Heart left ventricle (tissue), 16 donors: ENCODE measurements at places on chromosomes 1 and 21.

DNA sequence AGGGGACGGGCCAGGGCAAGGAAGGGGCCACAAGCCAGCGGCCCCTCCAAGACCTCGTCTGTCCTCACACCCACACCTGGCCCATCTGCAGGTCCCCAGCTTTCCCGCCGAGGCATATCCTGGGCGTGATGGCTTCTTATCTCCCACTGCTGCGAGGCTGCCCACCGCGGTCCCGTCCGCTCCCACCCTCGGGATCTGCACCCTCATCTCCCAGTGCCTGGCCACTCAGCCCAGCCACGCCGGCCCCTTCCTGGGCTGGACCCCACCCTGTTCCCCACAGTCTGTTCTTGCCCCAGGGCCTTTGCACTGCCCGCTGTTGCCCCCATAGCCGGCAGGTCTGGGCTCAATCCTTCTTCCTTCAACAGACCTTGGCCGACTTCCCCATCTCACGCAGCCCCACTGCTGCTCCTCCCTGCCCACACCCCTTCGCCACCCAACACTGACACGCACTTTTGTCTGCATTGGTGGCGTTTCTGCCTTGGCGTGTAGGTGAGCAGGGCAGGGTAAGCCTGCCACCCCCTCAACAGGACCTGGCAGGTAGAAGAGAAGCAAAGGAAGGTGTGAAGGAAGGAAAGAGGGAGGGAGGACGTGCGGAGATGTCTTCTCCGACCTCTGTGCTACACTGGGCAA is 4.4 kb upstream of the TTC34 start:
- DNase-seq, result no peak

DNA sequence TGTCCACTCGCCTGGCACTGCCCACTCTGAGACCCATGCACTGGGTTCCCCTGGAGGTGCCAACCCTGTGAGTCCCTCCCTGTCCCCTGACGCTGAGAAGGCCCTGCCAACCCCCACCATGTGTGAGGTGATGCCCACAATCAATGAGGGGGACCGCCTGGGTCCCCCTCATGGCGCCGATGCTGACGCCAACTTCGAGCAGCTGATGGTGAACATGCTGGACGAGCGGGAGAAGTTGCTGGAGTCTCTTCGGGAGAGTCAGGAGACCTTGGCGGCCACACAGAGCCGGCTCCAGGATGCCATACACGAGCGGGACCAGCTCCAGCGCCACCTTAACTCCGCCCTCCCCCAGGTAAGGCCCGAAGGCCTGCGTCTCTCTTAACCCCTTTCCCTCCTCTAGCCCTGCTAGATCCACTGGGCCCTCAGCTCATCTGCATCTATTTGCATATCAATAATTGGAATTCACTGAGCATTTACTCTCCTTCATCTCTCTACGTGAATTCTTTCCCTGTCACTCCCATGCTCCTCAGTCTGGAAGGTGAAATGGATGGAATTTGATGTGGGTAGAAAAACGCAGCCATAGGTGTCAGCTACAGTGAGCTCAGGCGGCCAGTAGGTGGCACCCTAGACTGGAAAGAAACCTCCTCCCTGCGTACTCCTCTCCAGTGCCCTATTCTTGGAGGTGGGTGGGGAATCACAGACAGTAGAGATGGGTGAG is 12.8 kb downstream of the PPFIA4 start:
- DNase-seq, result peak; percentile 80

- DNase-seq, result no peak
Measured at GRCh38 chr1:68294367-68295066, 62.2 kb upstream of the WLS start.

DNA sequence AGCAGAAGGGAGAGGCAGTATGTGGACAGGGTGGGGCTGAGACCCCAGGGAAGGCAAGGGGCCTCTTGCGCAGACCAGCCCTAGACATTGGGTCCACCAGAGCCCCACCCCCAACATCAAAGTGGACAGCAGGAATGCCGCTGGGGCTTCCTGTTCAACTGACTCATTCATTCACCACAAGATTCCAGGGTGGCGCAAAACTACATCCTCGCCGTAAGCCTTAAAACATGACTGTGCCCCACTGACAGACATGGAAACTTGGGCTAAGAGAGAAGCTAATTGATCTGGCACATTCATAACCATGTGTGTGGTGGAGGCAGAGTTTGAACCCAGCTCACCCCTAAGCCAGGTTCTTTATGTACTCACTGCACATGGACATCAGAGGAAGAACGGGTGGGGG is 14.0 kb downstream of the COL16A1 start:
- DNase-seq, result no peak

GRCh38 chr1:41662765-41663437 is 178.4 kb upstream of the EDN2 start:
- DNase-seq, result peak; percentile 41

GRCh38 chr21:38765056-38765455 is 40.7 kb upstream of the ETS2 start:
- DNase-seq, result no peak

DNA sequence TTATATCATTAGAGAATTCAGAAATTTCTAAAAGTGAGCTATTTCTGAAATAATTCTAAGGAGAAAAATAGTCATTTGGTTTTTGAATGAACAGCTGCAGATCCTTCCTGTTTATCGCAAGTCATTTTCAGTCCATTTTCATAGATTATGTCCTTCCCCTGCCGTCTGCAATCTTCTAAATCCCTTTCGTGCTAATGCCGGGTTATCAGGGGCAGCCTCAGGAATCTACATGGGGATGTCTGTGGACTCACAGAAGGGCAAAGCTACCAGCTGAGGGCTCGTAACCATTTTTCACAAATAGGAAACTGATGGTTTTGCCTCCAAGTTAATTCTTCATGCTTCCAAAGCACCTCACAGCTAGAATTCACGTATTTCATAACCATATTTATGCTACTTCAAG is 23.0 kb downstream of the RCAN3 start:
- DNase-seq, result no peak

DNA sequence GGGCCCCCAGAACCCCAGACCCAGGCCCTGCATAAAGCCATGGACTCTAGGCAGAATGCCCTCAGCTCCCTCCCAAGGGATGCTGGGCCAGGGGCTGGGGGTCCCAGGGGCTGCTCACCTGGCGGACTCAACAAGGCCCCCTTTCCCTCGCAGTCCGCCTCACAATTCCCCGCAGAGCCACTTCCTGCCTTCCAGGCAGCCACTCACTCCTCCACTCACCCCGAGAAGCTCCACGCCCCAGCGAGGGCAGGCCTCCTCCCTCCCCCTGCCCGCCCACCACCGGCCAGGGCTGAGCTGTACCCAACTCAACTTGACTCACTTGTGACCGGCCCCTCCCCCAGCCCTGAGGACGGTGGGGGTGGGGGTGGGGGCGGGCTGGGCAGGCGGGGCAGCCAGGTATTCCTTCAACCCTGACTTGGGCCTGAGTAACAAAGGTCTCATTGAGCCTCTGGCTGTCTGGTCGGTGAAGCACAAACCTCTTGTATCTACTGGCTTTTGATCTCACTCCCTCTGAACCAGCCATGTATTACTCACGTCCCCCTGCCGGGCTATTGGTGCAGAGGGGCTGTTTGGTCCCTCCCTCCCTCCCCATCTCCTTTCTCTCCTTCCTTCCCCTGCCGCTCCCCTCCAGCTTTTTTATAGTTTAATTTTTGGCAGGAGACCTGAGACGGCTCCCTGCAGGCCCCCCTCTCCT is 5.9 kb downstream of the BLACAT1 start:
- DNase-seq, result no peak

DNA sequence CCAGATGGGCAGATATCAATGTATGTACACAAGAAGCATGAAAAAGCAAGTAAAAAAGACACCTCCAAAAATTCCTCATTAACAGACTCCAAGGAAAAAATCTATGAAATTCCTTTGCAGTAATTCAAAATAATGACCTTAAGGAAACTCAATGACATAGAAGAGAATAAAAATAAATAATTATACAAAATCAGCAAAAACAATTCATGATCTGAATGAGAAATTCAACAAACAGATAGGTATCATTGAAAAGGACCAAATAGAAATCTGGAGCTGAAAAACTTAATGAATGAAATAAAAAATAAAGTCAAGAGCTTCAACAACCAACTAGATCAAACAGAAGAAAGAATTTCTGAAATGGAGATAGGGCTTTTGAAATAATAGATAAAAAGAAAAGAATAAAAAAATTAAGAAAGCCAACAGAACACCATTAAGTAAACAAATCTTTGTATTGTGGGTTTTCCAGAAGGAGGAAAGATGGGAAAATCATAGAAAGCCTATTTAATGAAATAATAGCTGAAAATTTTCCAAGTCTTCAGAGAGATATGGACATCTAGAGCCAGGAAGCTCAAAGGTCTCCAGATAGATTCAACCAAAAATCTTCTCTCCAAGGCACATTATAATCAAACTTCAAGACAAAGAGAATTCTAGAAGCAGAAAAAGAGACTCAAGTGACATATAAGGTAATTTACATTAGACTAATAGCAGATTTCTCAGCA is 52.0 kb upstream of the KCNK1 start:
- no peak for DNase-seq

DNA sequence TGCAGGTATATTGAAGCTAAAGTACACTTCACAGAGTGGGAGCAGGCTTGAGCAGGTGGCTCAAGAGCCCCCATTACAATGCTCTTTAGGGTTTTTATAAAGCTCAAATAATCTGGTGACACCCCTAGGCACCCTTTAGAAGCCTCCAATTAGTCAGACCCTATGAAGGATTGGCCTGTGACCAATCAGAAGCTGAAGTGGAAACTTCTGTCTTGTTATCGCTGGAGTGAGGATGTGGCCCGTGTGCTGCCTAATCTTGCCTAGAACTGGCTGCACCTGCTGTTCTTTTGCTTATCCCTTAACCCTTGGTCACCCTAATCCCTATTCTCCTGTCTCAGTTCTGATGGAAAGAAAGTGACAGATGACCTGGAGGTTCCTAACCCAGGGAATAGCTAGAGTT is 70.8 kb upstream of the ABCG1 start:
- no peak for DNase-seq

- no peak for DNase-seq
Measured at GRCh38 chr1:25095635-25096200, 136.6 kb downstream of the SYF2 start.

- no peak for DNase-seq
Measured at GRCh38 chr1:175820456-175821025, 77.1 kb upstream of the TNR start.

DNA sequence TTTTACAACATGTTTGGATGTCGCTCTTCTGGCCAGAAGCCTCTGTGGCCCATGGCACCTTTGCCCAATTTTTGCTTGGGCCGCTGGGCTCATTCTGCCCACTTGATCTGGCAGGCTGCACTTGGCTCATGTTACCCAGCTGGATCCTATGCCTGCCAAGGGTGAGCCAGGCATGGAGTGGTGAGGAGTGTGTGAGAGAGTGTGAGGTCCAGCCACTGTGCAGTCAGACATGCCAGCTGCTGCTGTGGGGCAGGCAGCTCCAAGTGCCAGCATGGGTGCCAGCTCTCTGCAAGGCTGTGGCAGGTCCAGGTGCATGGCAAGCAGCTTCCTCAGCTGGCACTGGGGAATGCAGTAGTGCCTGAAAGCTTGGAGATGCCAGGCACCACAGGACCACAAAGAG is 71.0 kb downstream of the EBNA1BP2 start:
- DNase-seq, result no peak

GRCh38 chr1:225999912-226000337 is 782 bp upstream of the SDE2 start:
- no peak for DNase-seq

GRCh38 chr1:216814576-216815259 is 91.5 kb upstream of the ESRRG start:
- DNase-seq, result no peak

DNA sequence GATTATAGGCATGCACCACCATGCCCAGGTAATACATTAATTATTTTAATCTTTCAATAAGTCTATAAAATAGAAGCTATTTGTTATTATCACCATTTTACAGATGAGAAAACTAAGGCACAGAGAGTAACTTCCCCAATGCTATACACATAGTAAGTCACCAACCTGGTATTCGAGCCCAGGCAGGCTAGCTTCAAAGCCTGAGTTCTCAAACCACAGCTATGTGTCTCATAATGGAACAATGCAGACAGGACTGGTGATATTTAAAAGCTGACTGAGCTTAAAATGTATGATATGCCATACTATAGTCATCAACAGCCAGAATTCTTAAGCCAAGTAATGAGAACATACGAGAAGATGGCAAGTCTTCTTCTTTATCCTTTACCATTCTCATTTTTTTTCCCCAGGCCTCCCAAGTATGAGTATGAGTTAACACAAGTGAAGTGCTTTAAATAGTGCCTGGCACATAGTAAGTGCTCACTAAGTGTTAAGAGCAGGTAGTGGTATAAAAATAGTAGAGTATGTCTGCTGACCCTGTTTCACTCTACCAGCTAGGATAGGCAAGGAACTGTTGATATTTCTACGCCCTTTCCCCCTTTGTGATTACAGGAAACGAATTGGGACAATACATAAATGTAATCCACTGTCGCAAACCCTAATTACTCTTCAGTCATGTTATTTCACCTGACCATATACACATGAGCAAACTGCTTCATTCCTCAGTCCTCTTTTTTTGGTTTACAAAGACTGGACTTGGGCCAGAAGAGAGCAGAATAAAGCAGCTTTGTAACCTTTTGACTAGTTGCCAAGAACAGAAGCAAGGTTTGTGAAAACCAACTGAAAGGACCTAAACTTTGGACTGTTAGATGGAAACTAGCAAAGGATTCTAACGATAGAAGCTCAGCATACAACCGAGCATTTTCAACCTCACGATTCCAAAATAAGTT is 9.5 kb downstream of the EYA3 start:
- DNase-seq, result no peak

DNA sequence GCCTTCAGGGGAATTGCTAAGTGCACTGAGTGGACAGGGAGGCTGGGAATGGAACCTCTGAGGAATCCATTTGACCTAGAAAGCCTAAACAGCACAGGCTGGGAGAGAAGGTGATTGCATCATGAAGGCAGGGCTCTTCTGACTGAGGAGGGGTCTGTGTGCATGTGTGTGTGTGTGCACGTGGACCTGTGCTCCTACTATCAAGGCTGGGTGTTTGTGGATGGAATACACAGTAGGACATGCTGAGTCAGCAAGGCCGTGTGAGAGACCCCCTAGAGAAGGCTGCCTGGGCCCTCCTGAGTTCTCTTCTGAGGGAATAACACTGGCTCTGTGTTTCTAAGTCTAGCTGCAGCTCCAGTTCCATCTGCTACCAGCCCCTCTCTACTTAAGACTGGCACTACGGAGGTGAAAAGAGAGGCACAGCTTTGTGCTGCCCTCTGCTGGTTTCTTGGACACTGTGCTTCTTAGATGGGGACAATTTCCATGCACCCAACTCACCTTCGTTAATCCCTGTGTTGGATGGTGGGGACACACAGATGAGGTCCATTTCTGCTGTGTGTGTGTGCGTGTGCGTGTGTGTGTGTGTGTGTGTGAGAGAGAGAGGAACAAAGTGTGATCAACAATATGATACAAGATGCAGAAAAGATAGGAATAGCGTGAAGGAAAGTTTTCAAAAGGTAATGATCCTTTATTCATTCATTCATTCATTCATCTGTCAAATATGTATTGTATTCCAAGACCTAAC is 6.2 kb upstream of the EFCAB14 start:
- DNase-seq, result peak; percentile 71
